ENCODE measurements at places on chromosomes 3 and 15.

GRCh38 chr3:4814305-4814903 is 164.8 kb upstream of the BHLHE40 start:
- DNase-seq, result peak; percentile 83

DNA sequence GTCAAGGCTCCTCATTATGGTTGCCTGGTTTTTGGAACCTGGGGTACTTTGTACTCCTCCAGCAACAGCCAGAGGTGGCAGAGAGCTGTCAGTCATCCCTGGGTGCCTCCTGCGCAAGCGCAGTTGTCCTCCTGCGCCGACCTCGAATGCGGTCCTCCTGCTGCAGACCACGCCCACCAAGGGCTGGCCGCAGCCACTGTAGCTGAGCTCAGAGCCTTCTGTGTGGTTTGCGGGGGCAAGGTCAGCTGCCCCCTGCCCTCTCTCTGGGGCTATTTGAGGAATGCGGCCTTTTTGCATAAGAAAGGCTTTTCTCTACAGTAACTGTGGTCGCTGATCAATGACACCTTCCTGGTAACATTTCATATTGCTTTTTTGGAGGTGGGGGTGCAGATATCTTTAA is 131.3 kb upstream of the SNRPN start:
- no peak for DNase-seq

- DNase-seq, result no peak
These were observed 4.2 kb downstream of the PTPN23 start for GRCh38 chr3:47385007-47385406.

DNA sequence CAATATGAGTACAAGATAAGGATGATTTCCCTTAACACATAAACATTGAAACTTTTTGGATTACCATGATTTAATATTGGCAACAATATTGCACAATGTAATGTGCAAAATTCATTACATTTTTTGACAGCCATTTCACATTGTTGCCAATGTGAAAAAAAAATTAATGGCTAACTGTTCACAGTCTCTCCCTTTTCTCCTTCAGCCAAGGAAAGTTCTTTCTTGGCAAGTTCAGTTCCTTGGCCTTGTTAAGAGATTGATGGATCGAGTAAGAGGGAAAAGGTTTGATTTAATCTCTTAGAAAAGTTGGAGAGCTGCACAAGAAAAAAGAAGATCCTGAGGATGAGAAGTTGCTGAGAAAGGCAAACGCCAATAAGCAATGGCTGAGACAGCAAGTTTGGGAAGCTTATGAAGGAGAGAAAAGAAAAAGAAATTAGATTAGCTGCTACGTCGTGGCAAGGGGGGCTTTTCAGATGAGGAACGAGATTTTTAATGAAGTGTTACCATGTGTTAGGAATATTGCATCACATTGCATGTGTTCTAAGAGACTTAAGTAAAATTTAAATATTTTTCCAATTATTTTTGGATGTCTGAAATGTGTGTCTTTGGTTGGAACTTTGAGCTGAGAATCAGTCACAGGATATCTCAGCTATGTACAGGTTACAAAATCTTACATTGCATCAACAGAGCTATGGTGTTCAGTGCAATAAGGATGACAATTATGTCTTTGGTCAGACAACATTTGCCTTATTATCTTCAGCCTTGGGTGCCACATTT is 61.4 kb upstream of the ZNF280D start:
- no peak for DNase-seq

DNA sequence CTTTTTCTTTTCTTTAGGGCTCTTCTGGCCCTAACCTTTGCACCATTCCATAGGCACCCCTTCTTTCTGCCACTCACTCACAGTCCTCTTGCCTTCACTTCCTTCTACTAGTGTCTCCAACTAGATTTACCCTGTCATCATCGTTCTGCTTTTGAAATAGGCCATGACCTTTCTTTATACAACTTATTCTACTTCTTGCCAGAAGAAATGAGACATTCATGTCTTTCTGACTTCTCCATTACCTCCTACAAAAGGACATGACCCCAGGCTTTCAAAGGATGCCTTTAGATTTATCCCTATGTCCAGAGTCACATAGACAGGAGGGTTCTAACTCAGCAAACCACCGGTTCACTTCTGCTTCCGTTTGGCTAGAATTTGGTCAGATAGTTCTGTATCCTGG is 336.4 kb upstream of the LRRFIP2 start:
- no peak for DNase-seq

- DNase-seq, result no peak
These were observed 100.3 kb downstream of the FRMD5 start for GRCh38 chr15:44094781-44095180.

DNA sequence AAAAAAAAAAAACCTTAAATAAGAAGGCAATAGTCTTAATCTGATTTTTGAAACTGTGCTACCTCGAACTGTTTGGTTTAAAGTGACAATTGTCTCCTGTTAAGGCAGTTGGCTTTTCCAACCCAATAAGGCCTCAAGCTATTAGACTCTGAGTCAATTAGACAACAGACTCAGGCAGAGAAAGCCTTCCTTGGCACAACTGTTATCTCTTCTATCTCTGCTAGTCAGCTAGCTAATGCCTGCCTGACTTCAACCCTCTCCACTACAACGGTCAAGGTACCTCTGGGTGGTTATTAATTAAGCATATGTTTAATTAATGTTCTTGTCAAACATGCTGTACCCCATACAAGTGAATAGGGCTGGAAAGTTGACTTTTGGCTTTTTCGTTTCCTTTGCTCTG is 110.2 kb upstream of the NLGN1 start:
- no peak for DNase-seq

GRCh38 chr3:29065211-29065785 is 215.6 kb upstream of the RBMS3 start:
- no peak for DNase-seq

GRCh38 chr15:34794590-34795206 is 651 bp downstream of the ACTC1 start:
- DNase-seq, result no peak

- no peak for DNase-seq
These were observed 357.0 kb upstream of the ICE2 start for GRCh38 chr15:60835974-60836373.

DNA sequence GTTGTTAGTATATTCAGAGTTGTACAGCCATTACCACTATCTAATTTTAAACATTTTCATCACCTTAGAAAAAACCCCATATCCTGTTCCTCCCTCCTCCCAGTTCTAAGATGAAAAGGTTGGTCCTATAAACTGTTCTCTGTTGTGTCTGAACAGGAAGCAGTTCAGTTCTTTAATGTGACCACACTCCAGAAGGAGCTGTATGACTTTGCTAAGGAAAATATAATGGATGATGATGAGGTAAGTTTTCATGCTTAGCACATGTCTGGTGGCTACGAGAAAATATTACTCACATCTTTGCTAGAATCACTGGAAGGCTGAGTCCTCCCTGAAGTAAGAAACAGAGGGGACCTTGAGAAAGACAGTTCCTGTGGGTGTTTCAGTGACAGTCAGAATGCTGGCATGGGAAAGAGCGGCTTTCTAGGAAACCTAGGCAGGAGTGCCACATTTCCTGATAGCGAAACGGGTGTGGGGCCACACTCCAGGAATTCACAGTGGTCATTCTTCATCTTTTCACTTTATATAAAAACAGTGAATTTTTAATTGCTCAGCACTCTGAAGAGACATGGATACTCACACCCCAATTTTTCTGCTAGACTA is 20.3 kb downstream of the CRTAP start:
- DNase-seq, result no peak

DNA sequence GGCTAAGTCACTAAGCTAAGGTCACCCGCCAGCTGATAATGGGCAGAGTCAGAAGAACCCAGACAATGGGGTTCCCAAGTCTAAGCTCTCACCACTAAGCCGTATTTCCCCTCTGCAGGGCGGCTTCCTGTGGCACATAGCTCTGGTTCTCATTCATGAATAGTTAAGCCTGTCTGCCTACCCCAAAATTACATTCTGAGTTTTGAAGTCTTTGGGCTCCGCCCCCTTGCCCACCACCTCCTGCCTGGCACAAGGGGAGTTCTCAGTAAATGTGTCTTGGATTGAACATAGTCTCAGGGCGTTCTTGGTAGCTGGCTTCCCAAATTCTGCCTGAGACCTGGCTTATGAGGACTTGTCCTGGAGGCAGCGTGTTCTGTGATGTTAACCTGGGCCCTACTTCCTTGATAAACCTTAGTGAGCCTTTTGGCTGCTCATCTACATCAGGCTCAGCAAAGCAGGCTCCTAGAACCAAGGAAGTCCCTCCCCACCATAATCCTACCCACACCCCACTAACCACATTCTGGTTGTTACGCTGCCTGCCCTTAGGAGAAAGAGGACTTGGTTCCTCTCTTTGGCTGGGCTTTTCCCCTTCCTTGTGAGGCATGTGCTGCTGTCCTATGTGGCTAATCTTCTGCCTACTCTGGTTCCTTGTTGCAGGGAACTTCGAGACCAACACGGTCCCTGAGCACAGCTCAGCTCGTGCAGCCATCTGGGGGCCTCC is 54.9 kb downstream of the STARD5 start:
- no peak for DNase-seq

GRCh38 chr3:8987645-8988383 is 24.5 kb upstream of the RAD18 start:
- no peak for DNase-seq

DNA sequence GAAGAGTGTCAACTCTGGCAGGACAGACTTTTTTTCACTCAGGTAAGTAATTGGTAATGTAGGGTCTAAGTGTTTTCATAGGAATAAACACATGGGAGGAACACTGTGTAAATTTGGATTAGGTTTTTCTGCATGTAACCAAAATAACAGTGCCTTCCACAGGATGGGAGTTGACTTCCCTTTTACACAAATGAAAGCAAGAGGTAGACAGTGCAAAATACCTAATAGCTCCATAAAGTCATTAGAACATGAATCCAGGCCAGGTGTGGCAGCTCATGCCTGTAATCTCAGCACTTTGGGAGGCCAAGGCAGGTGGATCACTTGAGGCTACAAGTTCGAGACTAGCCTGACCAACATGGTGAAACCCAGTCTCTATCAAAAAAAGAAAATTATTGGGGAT is 25.5 kb upstream of the MYO1E start:
- DNase-seq, result no peak

- no peak for DNase-seq
These were observed 94.2 kb downstream of the LIPC start for GRCh38 chr15:58525991-58526421.

- no peak for DNase-seq
These were observed 138.0 kb downstream of the DUT start for GRCh38 chr15:48469271-48469670.

GRCh38 chr3:64121750-64122311 is 98.5 kb upstream of the PSMD6 start:
- DNase-seq, result no peak

- no peak for DNase-seq
These were observed 112.5 kb upstream of the TGFBR2 start for GRCh38 chr3:30493911-30494311.

- DNase-seq, result no peak
These were observed 45.5 kb downstream of the ZIC4 start for GRCh38 chr3:147360646-147361453.

GRCh38 chr15:99409097-99409473 is 156.7 kb upstream of the MEF2A start:
- DNase-seq, result peak; percentile 70

DNA sequence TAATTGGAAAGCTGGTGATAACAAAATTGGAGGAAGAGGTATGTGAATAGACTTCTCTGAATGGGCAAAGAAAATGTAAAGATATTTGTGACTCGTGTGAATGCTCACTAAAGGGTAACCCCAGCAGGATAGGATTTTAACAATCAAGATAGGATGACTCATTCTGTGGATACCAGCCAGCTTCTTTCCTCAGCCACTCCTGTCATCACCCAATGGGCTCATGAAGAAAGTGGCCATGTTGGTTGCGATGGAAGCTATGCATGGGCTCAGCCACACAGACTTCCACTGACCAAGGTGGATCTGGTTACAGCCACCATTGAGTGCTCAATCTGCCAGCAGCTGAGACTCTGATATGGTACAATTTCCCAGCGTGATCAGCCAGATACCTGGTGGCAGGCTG is 40.9 kb downstream of the STRIT1 start:
- DNase-seq, result no peak

GRCh38 chr15:39336926-39337325 is 244.0 kb upstream of the THBS1 start:
- no peak for DNase-seq

DNA sequence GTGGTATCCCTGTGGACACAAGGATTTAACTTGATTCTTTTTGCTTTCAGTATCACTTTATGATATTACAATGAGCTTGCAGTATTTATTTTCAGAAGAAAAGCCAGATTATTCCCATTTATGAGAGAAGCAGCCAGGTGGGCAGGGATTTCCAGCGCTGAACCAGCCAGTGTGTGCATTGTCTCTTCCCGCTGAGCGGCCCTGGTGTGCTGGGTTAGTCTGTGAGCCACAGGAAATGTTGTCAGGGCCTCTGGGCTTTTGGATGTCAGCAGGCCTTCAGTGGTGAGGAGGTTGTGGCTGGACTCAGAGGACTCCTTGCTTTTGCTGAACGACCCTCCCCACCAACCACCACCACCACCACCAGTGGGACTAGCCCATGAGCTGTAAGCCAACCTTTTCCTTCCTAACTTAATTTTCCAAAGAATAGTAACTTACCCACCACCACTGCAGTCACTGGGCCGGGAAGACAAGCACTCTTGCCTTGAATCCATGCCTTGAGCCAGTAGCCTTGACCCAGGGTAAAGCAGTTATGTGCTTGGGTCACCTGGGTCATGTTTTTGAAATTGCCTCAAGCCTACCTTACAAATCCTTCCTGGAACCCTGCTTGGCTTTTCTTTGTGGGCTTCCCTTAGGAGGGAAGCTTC is 33.1 kb downstream of the FLNB start:
- DNase-seq, result no peak

Data from bone marrow (tissue), 2 donors.